Pulmonary artery endothelial cell (primary cell): ENCODE measurements at places on chromosomes 12 and 14.

DNA sequence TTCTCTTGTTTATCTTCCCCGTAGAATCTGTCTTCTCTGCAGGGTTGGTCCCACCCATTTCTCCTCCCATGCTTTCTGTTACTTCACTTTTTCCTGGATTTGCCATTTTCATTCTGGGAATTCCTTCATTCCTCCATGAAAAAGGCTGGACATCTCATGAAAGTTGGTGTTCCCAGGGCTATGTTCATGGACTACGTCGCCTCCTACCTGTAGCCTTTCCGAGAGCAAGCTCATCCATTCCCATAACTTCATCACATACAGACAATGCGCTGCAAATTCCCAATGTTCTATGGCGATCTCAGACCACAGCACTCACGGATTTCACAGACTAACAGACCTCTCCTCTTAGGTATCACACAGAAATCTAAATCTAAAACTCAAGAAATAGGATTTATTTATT, 217.1 kb downstream of the EXOC5 start:
- DNase-seq = no peak

GRCh38 chr12:15648558-15648957, 140.6 kb downstream of the EPS8 start:
- DNase-seq = no peak

GRCh38 chr12:46049665-46050064, 59.3 kb upstream of the SCAF11 start:
- DNase-seq = no peak

DNA sequence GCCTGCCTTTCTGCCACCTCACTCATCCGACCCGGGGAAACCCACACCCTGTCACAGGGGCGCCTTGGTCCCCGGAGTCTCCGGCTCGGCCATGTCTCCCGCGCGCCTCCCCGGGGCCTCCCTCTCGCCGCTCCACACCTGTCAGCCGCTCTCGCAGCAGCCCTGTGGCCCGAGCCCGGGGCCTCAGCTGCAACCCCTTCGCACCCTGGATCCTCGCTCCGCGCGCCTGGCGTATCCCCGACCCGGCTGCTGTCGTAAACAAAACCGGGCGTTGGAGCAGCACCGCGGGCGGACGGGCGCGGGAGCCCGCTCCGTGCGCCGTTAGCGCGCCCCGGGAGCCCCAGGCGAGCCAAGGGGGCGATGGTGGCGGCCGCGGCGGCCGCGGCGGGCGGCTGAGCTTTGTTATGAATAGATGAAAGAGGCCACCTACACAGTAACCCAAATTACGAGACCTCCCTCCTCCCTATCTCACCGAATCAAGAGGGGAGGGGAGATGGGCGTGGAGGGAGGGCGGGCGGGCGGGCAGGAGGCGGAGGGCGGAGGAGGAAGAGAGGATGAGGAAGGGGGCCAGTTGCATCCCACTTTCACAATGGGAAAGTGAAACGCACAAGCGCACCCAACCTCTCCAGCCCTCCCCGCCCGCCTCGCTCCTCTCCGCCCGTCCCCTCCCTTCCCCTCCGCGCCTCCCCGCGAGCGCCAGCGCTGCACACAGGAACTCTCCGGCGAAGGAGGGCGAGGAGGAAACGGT, at the start of gene PLXNC1:
Gene PLXNC1, plus strand, starts transcription at position 587 of the 748 bp plus-strand sequence. CDS start 395 bp downstream, outside the sequence.
- DNase-seq = no peak

- peak; percentile 7 for DNase-seq
These were observed 62.4 kb downstream of the ADCK1 start for GRCh38 chr14:77862154-77862786.

DNA sequence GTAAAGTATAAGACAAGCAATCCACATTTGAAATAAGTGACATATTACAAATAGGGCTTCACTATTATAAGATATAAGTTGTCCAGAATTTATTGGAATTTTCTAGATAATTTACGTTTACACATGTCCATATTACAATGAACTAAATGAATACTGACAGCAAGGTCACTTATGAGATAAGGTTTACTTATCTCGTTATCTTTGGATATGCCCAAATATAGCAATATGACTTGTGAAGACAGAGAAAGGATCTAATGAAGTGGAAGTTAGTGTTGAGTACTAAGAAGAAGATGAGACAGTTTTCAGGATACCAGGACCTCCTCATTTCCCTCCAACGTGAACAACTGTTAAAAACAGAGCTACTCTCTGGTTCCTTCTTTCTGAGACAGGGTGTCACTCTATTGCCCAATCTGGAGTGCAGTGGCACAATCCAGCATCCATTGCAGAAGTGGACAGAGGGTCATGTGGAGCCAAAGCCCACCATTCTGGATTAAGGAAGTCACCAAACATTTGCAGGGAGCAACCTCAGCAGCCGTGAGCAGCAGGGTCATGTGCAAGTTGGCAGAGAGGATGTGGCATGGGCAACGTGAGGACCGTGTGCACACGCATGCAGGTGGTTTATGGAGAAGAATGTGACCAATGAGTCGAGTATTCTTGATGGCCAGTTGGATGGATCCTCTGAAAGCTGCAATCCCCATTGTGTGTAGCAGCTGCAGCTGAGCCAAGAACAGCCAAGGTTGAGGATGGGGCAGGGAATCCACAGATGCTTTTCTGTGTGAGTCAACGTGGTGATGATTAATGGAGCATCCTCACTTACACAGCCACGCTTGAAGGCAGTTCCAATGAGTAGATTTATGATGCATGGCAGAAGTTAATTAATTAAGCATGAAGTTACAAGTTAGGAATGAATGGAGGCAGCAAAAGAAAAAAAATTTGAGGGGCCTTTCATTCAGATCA, 111.0 kb downstream of the BICD1 start:
- no peak for DNase-seq

- DNase-seq = no peak
These were observed 134.2 kb downstream of the SYNE2 start for GRCh38 chr14:63986789-63987533.

GRCh38 chr12:33724867-33725266, 285.2 kb upstream of the SYT10 start:
- DNase-seq = no peak

DNA sequence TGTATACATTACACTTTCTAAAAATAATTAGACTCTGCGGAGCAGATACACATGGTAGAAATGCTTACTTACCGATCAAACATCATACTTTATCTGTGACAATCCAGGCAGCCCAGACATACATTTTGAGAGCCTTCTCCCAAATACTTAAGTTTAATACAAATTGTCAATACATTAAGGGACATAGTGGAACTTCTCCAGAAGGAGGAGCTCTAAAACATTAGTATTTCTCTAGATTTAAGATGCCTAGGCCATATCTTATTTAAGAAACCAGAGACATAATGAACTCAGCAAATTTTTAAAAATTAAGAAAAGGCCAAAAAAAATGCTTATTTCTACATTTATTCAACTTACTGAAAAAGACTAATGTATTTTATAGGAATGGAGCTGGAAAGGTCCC, 16.1 kb downstream of the ACSM4 start:
- DNase-seq = no peak

DNA sequence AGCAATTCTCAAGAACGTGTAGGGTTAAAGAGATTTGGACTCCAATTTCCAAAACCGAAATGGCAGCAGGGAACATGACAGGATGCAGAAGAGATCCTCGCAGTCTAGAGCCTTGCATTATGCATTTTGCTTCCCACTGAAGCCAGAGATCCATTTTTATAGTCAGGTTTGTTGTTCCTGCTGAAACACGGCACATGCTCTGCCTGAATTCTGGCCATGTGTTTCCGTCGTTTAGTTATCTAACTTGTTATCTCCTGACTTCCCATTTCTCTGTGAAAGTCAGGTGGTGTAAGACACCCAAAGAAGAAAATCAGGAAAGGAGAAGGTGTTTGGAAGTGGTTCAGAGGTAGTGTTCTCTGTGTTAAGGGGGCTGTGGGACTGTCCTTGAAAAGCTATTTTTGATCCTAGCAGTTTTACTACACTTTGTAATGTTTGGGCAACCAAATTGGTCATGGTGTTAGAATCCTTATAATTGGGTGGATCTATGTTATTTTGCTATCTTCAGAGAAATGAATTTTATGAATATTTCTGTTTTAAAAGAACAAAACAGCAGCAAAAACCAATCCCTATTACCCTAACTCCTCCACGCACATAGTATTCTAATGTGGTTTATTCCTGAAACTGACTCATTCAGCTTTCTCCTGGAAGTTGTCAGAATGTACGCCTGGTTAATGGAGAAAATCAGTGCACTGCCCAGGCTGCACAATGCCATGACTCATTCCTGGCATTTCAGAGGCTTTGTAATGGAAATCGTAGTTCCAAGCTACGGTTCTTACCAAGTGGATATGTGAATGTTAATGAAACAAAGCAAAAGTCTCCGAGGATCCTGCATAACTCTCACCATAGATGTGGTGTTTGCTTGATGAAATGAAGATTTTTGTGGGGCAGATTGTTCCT, 110.1 kb downstream of the SAMD4A start:
- DNase-seq = peak; percentile 89

DNA sequence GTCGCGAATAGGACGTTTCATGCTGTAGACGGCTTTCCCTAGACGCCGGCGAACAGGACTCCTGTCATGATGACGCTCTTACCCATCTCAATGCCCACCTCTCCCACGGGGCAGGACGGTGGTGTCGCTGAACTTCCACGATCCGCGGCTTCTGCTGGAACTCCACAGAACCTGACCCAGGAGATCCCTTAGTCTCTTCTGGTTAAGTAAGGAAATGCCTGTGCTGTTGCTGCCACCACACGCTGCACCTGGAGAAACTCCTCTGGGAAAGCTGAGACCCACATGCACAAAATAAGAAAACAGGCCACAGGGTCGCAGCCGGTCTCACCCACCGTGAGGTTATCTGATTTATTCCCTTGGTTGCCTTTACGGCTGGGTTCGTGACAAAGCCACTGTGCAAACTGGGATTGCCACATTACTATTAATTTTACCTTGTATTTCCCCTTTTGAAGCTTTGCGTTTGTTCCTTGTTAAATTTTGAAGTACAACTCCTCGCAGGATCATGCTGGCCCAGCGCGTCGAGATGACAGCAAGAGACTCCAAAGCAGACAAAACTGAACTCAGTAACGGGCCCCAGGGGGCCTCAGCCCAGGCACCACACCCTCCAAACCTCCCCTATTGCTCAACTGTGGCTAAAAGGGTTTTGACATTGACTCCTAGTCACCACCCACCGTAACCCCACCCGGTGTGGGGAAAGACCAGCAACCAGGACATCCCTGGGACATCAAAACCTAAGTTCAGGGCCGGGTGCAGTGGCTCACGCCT, 9.2 kb upstream of the MMP17 start:
- DNase-seq = no peak

GRCh38 chr14:55399852-55400251, 11.8 kb downstream of the ATG14 start:
- DNase-seq = no peak

GRCh38 chr14:90613997-90614396, 202.2 kb downstream of the TTC7B start:
- DNase-seq = no peak

DNA sequence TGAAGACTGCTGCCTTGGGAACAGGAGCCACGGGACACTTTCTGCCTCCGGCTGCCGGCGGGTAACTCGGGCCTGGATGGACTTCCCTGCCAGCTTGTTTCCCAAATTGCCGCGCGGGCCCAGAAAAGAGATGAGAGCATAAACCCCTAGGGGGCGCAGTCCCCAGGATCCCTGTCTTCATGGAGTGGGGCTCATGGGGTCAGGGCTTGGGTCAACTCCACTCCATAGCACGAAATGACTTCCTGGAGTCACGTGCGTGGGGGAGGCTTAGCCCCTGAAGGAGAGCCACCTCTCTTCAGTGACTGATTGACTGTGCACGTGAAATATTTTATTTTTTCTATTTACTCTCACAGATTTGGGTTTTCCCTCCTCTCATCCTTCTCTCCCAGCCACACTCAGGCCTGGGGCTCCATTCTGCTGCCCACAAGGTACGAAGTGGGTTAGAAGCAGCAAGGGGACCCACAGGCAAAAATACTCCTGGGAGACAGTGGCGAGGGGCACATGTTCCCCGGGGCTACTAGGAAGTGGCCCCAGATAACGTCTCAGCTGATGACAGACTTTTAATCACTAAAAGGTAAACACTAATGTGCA, 10.0 kb downstream of the PGF start:
- DNase-seq = no peak

DNA sequence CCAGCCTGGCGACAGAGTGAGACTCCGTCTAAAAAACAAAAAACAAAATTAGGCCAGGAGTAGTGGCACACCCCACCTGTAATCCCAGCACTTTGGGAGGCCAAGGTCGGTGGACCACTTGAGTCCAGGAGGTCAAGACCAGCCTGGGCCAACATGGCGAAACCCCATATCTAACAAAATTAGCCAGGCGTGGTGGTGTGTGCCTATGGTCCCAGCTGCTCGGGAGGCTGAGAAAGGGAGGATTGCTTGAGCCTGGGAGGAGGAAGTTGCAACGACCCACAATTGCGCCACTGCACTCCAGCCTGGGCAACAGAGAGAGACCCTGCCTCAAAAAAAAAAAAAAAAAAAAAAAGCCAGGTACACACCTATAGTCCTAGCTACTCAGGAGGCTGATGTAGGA, 37.0 kb downstream of the KDM2B start:
- no peak for DNase-seq

DNA sequence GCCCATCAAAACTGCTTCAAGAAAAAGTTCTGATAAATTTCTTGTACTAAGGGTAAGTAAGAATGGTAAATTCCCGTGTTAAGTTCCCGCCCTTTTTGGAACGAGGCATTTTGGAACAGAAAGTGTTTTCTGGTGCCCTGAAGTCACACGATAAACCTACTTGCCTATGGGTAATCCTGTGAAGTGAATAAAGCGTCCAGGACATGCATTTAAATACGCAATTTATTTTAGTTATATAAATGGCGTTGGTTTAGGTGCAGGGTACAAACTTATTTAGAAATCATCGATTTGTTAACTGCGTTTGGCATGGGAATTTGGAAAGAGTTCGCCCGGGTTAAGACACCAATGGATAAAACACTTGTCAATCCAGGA, 715 bp upstream of the RAP1B start:
- no peak for DNase-seq

GRCh38 chr12:2373307-2373706, 320.5 kb downstream of the CACNA1C start:
- DNase-seq = no peak

GRCh38 chr14:84493779-84494178, 1036.2 kb upstream of the FLRT2 start:
- no peak for DNase-seq

DNA sequence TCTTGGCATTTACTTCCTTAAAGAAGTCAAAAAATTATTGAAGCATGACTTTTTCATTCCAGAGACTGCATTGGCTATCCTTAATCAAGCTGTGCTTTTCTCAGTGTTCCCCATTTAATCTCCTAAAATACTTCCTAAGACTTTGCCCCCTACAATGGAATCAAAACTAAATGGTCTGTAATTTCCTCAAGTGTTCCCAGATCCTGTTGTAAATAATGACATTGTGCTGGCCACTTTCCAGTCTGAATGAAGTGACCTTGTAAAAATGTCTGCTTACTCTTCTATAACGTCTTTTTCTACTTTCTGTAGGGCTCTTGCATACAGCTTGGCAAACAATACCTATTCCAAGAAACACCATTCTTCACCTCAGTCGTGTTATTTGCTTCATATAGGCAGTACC, 45.3 kb upstream of the MBIP start:
- DNase-seq = no peak

DNA sequence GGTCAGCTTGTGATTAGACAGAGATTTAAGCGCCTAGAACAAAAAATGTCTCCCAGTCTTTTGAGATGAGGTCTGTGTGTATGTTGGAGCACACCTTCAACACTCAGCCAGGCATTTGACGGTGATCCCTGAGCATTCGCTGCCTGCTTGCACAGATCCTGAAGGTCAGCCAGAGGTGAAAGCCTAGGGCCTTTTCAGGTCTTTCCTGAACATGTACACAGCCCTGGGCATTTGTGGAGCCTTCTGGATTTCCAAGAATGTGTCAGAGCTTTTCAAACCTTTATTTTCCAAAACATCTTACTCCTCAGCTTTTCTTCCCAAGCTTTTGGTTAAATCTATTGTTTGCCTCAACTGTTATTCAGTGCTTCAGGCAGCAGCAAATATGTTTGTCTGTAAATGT, 59.1 kb upstream of the AMN start:
- no peak for DNase-seq
